ENCODE measurements at places on chromosomes 1 and 21. TPM values are rescaled to one million over a fixed set of nuclear protein-coding genes. Genes with fewer than 3 reads are reported as not detected.

Gene RNU11
- total RNA-seq: not detected

GRCh38 chr1:228904222-228904621 is 168.9 kb downstream of the RHOU start:
- H3K4me3 ChIP-seq: no peak overlapping the region
- no peak overlapping the region for H3K27ac ChIP-seq
- H3K27me3 ChIP-seq: no peaks in the 10 kb centered on the region

- H3K36me3 ChIP-seq: no peaks in the 10 kb centered on the region
- no peak for DNase-seq
- H3K4me1 ChIP-seq: no peaks in the 10 kb centered on the region
- no peak overlapping the region for H3K27ac ChIP-seq
Observed at GRCh38 chr1:101121504-101121903, 95.9 kb upstream of the DPH5 start.

- no peak for DNase-seq
- no peaks in the 10 kb centered on the region for H3K36me3 ChIP-seq
- H3K4me3 ChIP-seq: no peak overlapping the region
- H3K27ac ChIP-seq: peak overlapping the region; percentile 84
Observed at GRCh38 chr1:181112071-181112929, 23.8 kb downstream of the IER5 start.

GRCh38 chr1:192941722-192942411 is 117.3 kb downstream of the UCHL5 start:
- H3K36me3 ChIP-seq: no peaks in the 10 kb centered on the region
- no peak for DNase-seq
- H3K4me3 ChIP-seq: no peak overlapping the region

Gene CD1E
- 3.8 TPM for total RNA-seq

- H3K27ac ChIP-seq: peak overlapping the region; percentile 26
- H3K27me3 ChIP-seq: no peaks in the 10 kb centered on the region
- DNase-seq: no peak
- H3K4me1 ChIP-seq: no peaks in the 10 kb centered on the region
- no peaks in the 10 kb centered on the region for H3K36me3 ChIP-seq
Observed at GRCh38 chr1:84353695-84354094, 44.6 kb upstream of the DNASE2B start.

DNA sequence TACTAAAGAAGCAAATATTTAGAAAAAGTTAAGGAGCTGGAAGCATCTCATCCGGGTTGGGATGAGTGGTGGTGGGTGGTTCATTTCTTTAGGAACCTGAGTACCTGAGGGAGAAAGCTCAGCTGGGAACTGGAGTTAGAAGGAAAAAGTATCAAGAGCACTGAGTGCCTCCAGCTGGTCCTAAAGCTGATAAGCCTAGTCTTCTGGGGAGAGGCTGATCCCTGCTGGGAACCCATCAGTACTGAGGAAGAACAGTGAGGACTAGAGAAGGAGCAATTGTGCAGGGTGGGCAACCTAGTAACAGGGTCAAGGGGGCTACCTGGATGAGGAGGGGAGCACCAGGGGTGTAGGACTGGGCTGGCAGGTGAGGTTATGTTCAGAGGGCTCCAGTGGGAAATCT is 89.5 kb downstream of the RUNX1 start:
- no peak overlapping the region for H3K4me3 ChIP-seq
- no peak overlapping the region for H3K27ac ChIP-seq
- no peak for DNase-seq
- no peaks in the 10 kb centered on the region for H3K4me1 ChIP-seq

Gene DCDC2B
- not detected for total RNA-seq

DNA sequence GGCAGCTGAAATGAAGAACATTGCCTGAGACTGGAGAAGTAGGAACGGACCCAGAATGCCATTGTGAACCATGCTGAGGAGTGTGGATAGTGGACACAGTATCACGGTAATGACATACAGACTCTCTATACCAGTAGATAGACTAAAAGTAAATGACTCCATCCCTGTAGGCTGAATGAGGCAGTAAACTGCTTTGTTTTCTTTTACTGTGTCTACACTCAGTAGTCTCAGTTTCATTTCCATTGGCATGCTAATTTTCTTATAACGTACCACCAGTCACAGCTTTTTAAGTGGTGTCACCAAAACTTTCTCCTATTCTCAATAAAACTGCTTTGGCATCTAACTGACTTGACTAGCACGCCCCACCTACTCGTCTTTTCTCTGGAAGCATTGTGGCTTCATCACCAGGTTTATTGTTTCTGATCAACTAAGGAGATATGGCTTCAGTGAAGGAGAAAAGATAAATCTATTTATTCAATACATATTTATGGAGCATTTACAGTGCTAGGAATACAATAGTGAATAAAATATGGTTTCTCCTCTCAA is 8.4 kb upstream of the ZNF697 start:
- no peak overlapping the region for H3K4me3 ChIP-seq
- H3K4me1 ChIP-seq: no peaks in the 10 kb centered on the region
- no peaks in the 10 kb centered on the region for H3K36me3 ChIP-seq
- H3K27me3 ChIP-seq: no peaks in the 10 kb centered on the region
- H3K27ac ChIP-seq: no peak overlapping the region
- no peak for DNase-seq

DNA sequence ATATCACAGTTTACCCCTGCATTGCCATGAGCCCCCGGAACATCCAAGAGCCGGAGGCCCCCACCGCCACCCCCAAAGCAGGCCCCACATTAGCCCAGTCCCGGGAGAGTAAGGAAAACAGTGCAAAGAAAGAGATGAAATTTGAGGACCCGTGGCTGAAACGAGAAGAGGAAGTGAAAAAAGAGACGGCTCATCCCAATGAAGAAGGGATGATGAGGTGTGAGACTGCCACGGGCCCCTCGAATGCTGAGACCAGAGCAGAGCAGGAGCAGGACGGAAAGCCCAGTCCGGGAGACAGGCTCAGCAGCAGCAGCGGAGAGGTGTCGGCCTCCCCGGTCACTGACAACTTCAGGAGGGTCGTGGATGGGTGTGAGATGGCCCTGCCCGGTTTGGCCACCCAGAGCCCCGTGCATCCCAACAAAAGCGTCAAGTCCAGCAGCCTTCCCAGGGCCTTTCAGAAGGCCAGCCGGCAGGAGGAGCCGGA is 532.4 kb downstream of the KIF26B start:
- H3K36me3 ChIP-seq: no peaks in the 10 kb centered on the region
- H3K4me3 ChIP-seq: no peak overlapping the region
- H3K27ac ChIP-seq: no peak overlapping the region
- peaks cover 8% of the 10 kb centered on the region for H3K27me3 ChIP-seq
- H3K4me1 ChIP-seq: no peaks in the 10 kb centered on the region

Gene UBASH3A
- 1.9 TPM for total RNA-seq

Gene LYPD8
- total RNA-seq: not detected

DNA sequence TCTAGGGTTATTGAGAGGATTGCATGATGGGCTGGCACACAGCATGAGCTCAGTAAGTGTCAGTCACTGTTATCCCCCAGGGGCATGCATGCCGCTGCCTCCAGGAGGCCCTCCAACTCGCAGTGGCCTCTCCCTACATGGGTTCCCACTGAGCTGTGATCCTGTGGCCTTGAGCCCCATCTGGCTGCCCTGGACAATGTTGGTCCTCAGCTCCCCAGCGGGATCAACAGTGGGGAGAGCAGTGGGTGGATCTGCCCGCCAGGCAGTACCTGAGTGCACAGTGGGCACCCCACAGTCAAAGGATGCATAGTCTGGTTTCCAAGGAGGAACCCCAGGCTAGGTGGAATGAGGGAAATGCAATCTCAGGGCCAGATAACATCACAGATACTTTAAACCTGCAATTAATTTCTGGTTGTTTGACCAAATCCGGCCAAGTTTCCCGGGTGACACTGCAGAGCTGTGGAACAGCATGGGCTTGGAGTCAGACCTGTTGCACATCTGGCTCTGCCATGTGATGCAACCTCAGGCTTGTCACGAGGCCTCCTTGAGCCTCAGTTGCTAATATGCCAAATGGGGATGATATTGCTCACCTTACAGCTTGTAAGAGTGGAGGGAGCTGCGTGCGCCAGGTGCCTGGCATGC is 9.3 kb downstream of the PADI3 start:
- H3K4me3 ChIP-seq: no peak overlapping the region
- H3K27ac ChIP-seq: no peak overlapping the region
- H3K4me1 ChIP-seq: peaks cover 26% of the 10 kb centered on the region
- no peak for DNase-seq
- no peaks in the 10 kb centered on the region for H3K27me3 ChIP-seq

- no peak overlapping the region for H3K4me3 ChIP-seq
- peaks cover 16% of the 10 kb centered on the region for H3K4me1 ChIP-seq
- DNase-seq: no peak
- H3K27me3 ChIP-seq: no peaks in the 10 kb centered on the region
- H3K27ac ChIP-seq: no peak overlapping the region
- H3K36me3 ChIP-seq: no peaks in the 10 kb centered on the region
Observed at GRCh38 chr1:212162635-212163034, 122.6 kb upstream of the PPP2R5A start.

DNA sequence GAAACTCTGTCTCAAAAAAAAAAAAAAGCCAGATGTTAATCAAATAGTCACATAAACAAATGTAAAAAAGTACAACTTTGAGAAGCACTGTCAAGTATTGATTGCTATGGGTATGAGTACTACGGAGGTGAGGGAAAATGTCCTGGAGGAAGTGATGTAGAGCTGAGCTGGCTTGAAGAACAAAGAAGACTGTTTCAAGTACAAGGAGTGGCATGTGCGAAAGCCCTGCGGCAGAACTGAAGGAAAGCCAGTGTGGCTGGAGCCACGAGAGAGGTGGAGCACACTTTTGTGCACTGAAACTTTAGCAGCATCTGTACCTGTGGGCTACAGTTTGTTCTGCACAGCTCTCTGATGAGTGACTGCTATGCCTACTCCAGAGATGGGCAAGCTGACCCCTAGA is 5.4 kb upstream of the RPS6KA1 start:
- H3K27me3 ChIP-seq: no peaks in the 10 kb centered on the region
- H3K36me3 ChIP-seq: no peaks in the 10 kb centered on the region
- peaks cover 4% of the 10 kb centered on the region for H3K4me1 ChIP-seq
- no peak for DNase-seq
- no peak overlapping the region for H3K4me3 ChIP-seq
- H3K27ac ChIP-seq: no peak overlapping the region

- H3K4me1 ChIP-seq: no peaks in the 10 kb centered on the region
- H3K4me3 ChIP-seq: no peak overlapping the region
- no peak for DNase-seq
- H3K36me3 ChIP-seq: no peaks in the 10 kb centered on the region
Observed at GRCh38 chr1:219746141-219746540, 133.2 kb upstream of the ZC3H11B start.

Gene STMN1
- 29.6 TPM for total RNA-seq

DNA sequence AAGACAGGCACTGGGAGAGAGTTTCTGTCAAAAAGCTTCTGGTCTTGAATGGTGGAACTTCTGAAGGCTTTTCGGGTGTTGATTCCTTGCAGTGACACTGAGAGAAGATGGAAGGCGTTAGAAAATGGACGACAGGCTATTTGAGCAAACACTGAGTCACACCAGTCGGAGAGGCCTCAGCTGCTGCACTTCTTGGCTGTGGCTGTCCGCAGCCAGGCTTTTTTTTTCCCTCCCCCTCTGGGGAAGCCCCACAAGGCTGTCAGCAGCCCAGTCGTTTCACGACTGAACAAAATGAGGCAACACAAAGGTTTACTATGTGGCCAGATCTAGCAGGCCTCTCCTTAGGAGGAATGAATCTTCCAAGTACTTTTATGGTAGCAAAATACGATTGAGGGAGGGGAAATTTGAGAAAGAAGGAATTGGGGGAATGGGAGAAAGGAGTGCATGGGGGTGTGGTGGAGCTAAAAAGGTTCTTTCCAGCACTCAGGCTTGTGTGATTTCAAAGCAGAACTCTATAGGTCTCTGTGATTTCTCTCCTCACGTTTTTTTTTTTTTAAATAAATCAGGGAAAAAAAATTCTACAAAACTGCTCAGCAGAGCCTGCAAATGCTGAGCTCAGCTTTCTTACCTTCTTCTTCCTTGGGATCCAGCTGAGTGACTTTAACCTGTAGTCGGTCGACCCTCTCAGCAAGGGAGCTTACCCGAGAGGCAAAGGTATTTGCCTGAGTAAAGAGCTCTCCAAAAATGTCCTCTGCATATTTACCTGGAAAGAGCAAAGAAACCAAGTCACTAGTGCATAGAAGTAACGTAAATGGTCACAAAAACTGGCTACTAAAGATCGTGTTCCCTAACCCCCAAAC is 26.1 kb downstream of the GPR3 start:
- H3K27me3 ChIP-seq: no peaks in the 10 kb centered on the region
- DNase-seq: no peak
- H3K27ac ChIP-seq: peak overlapping the region; percentile 80
- H3K4me1 ChIP-seq: peaks cover 19% of the 10 kb centered on the region

DNA sequence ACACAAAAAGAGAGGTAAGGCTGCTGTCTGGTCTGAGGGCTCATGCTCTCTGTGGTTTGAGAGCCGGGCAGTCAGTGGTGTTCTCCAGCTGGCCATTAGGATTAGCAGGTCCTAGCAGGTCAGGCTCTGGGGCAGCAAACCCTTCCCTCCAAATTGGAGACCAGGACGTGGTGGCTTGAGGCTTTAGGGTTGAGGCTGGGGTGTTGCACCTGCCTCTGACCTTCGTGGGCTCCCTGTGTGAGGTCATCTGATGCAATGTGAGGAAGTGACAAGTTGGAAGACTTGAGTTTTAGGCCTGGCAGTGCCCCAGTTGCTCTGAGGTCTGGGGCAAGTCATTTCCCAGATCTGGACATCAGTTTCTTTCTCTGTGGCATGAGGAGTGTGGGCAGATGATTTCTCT is 24.4 kb downstream of the SZRD1 start:
- peaks cover 72% of the 10 kb centered on the region for H3K4me1 ChIP-seq
- no peaks in the 10 kb centered on the region for H3K27me3 ChIP-seq
- no peak overlapping the region for H3K4me3 ChIP-seq
- peak overlapping the region; percentile 14 for H3K27ac ChIP-seq
- peaks cover 14% of the 10 kb centered on the region for H3K36me3 ChIP-seq

DNA sequence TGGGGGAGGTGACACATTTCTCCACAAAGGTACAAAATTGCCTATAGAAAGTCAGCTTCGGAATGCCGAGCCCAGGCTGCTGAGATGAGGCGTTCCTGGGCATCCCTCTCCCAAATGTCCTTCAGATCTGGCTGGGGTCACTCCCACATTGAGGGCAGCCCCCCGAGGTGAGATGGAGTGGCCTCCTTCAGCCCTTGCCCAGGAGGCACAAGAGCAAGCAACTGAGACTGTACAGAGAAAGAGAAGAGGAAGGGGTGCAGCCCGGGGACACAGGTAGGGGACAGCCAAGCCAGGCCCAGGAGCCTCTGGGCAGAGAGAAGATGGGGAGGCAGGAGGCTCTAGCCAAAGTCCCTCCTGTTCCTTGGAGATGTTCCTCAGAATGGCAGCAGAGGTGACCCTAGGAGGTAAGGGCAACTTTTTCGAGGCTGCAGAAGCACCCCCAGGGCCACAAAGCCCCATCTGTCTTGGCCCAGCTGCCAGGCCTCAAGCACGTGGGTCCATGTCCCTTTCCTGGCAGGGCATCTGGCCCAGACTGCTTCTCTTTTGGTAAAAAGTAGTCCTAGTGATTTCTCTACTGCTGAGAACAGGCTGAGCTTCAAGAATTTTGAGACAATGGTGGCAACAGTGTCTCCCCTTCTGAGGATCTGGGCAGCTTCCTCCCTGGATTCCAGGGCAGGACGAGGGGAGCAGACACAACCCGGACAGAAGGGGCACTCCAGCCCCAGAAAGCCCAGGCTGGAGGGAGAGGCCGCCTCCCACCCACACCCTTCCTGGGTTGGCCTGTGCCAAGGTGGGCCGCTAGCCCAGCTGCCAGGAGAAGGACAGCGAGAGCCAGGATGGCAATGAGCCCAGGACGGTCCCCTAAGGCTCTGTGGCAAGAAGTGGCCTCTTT is 68.0 kb downstream of the LRRN2 start:
- no peak for DNase-seq
- H3K4me3 ChIP-seq: no peak overlapping the region
- peaks cover 4% of the 10 kb centered on the region for H3K4me1 ChIP-seq
- H3K36me3 ChIP-seq: no peaks in the 10 kb centered on the region

Gene TNFRSF8
- total RNA-seq: 0.76 TPM

Measured in esophagus squamous epithelium (tissue), 5 donors.